ENCODE measurements at places on chromosomes 3 and 15.
A peak's percentile ranks its signal among the peaks of the same experiment; 100 is the strongest.

GRCh38 chr15:54917312-54917711 lies 279.4 kb downstream of the RSL24D1 start:
- no peak for DNase-seq

DNA sequence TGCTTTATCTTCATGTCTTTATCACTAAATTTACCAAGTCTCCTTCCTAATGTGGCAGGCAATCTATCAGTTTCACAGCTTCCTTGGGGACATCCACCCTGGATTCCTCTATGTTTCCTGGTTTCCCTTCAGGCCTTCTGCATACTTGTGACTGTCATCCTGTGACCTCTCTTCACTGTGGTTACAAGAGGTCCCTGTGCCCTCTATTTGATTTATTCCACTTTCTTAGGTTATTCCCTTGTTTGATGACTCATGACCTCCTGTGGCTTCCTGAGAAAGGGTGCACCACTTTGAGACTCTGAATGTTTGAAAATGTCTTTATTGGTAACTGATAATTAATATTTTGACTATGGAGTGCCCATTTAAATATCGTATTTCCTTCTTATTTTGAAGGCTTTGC lies 60.5 kb upstream of the KY start:
- no peak for DNase-seq

DNA sequence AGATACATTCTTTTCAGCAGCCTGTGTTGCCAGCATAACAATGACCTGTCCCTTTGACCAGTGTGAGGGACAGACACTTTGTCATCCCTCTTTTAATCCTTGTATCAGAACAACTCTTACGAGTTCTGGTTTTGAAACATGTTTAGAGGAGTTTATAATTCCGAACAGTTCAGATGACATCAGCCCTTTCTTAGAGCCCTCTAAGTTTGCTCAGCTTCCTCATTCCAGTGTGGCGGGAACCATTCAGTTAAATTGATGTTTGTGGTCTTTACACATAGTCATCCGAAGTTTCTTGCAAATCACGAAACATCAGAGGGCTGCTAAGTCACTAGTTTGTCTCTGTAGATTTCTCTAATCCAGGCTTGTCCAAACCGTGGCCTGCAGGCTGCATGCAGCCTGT lies 102.5 kb downstream of the AKAP13 start:
- DNase-seq = no peak

- no peak for DNase-seq
Observed at GRCh38 chr15:78718837-78719236, 77.8 kb upstream of the CHRNB4 start.

DNA sequence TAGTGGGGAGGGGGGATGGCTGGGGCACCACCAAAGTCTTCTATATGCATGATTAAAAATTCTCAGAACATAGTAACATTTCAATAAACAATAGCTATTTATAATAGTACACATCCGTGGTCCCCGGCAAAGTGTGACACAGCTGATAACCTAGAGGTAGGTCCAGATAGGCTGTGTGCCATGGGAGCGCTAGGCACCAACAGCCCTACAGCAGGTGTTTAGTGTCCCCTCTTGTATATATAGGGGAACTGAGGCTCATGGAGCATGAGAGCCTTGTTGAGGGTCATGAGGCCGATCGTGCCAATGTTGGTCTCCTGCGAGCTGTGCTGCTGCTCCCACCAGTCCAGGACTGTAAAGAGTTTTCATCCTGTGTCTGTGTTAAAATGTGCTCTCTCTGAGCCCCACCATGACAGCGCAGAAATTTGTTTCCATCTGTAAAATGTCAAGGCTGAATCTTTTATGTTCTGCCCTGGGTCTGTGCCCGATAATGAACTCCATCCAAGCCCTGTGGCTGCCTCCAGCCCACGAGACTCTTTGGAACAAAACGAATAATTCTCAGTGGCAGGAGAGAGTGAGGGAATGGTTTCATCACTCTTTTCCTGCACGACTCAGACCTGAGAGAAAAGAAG lies 14.5 kb downstream of the TMEM158 start:
- peak; percentile 89 for DNase-seq

GRCh38 chr3:73502609-73503583 lies 121.8 kb downstream of the PDZRN3 start:
- DNase-seq = peak; percentile 84

DNA sequence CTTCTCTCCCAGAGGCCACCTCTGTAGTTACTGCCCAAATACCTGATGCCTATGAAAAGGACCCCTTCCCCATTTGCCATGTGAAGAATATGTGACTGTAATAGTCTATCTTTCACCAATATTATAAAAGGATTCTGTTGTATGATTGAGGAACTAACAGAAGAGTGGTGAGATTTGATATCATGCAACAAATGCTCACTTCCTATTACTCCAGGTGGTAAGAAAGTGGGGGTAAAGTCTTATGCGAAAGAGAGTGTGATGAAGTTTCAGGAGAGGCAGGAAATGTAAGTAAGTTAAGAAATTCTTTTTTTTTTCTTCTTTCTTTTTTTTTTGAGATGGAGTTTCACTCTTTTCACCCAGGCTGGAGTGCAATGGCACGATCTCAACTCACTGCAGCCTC lies 24.4 kb upstream of the RAP2B start:
- no peak for DNase-seq
